NCI-H2029 treated with DMSO at 0.1 percent for 48 hours (cell line): ENCODE measurements at places on chromosomes 2 and 18.

DNA sequence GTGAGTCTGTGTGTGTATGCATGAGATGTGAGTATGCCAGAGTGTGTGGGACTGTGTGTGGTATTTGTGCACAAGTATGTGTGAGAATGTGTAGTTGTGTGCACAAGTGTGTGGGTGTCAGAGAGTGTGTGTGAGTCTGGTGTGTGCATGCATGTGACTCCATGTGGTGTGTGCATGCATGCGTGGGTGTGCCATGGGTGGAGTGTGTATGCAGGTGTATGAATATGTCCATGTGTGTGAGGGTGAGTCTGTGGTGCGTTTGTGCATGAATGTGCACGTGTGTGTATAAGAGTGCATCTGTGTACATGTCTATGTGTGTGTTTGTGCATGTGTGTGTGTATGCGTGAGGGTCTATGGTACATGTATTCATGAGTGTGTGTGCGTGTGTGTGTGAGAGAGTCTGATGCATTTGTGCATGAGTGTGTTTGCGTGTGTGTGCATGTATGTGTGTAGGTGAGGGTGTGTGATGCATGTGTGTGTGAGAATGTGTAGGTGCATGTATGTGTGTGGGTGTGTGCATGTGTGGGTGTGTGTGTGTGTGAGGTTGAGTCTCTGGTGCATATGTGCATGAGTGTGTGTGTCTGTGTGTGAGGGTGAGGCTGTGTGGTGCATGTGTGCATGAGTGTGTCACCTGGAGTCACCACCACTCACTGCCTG is 226.8 kb downstream of the LDLRAD4 start:
- DNase-seq: no peak

DNA sequence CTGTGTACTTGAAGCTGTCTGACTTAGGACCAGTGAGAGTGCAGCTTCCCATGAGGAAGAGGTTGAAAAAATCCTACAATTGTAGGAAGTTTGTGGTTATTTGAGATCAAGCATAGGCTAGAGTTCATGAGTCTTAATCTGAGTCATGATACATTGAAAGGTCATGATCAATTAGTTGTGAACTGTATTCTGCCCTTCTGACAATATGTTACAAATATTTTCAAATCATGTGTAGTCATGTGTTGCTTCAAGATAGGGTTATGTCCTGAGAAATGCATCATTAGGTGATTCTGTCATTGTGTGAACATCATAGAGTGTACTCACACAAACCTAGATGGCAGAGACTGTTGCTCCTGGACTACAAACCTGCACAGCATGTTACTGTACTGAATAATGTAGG is 68.4 kb upstream of the MFF start:
- no peak for DNase-seq

- DNase-seq: no peak
Measured at GRCh38 chr2:63736354-63736753, 105.3 kb upstream of the UGP2 start.

- no peak for DNase-seq
Measured at GRCh38 chr2:121519153-121519552, 11.5 kb upstream of the RNU4ATAC start.

GRCh38 chr2:23525137-23525765 is 140.3 kb downstream of the KLHL29 start:
- no peak for DNase-seq

DNA sequence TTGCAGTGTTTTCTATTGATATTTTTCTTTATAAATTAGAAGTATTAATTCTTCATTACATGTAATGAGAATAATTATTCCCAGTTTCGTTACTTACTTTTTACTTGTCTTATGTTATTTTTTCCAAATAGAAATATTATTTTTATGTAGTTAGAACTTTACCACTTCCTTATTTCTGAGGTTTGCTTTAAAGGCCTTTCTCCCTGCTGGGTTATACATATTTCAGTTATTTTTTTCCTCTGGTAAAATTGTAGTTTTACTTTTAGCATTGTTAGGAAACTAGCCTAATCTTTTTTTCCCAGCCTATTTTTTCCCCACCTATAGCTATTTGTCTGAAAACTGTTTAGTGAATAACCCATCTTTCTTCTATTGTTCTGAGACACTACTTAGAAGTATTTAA is 17.1 kb downstream of the RNF144A start:
- no peak for DNase-seq

DNA sequence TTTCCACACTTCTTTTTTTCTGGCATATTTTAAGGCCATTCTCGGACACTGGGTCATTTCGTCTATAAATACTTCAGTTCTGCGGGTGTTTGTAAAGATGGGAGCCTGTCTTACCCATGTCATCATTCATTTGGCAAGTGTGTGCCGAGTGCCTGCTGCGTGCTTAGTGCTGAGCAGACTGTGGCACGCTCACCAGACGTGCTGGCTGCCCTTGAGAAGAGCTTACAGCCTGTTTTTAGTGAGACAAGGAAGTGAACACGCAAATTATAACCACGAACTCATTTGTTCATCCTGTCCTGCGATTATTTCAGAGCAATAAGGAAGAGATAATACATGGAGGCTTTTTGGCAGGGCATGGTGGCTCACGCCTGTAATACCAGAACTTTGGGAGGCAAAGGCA is 10.4 kb upstream of the STON1 start:
- DNase-seq: no peak

DNA sequence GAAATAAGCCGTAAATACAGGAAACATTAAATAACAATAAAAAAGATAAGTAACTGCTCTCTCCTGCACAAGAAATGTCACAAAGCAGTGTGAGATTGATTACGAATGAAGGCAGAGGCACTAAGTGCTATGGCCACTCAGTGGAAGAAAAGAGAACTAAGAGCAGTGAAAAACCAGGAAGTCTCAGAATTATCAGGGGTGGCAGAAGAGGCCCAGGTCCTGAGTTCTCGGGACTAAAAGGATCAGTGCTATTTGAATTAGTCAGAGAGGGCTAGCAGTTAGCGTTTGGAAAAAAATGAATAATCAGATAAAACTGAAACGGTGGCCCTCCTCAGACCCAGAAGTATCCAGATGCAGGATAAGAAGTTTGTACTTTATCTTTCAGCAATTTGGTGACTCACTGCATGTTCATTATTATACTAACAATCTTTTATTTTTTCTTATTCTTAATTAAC is 367.1 kb downstream of the ZEB2 start:
- DNase-seq: no peak

DNA sequence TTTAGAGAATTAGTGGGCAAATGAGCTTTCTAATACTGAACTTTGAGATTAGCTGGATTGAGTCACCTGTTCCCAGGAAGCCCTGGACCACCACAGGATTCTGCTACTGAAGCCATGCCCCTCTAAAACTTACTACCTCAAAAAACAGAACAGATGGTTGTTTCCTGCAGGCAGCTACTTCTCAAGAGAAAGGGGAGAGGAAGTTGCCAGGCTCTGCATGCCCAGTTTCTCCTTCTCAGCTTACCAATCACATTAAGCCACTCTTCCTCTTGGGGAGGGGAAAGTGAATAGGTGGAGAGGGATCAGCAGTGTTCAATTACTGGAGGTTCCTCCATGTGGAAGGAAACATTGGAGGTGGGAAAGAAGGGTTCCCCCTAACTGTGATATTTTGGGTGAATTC is 24.9 kb upstream of the C1GALT1C1L start:
- no peak for DNase-seq

- no peak for DNase-seq
Measured at GRCh38 chr2:200797242-200797770, 14.4 kb upstream of the BZW1 start.

DNA sequence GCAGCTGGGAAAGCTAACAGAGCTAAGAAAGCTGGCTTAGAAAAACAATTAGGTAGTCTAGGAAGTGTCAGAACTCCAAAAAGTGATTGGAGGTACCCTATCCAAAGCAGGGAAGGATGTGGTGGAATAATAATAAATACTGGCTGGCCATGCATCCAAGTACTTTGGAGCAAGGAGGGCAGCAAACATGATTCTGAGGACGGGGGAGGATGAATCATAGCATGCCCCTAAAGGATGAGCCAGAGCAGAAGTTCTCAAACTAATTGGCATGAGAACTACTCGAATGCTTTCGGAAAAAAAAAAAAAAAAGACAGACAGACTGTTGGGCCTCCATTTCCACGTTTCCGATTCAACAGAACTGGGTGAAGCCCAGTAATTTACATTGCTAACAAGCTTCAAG is 2.4 kb downstream of the CWC22 start:
- no peak for DNase-seq

DNA sequence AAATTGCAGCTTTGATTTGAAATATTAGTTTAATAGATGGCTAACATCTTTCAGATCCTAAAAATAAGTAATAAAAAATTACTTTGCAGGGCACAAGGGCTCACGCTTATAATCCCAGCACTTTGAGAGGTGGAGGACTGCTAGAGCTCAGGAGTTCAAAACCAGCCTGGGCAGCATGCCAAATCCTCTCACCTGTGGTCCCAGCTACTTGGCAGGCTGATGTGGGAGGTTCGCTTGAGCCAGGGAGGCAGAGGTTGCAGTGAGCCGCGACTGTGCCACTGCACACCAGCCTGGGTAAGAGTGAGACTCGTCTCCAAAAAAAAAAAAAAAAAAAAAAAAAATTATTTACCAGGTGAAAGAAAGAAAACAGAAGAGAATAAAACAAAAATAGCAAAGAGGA is 449.8 kb downstream of the NRXN1 start:
- DNase-seq: peak; percentile 56

- no peak for DNase-seq
Measured at GRCh38 chr2:101219246-101219645, 33.4 kb upstream of the CNOT11 start.

GRCh38 chr2:216617159-216617815 is 15.9 kb upstream of the IGFBP2 start:
- DNase-seq: no peak

DNA sequence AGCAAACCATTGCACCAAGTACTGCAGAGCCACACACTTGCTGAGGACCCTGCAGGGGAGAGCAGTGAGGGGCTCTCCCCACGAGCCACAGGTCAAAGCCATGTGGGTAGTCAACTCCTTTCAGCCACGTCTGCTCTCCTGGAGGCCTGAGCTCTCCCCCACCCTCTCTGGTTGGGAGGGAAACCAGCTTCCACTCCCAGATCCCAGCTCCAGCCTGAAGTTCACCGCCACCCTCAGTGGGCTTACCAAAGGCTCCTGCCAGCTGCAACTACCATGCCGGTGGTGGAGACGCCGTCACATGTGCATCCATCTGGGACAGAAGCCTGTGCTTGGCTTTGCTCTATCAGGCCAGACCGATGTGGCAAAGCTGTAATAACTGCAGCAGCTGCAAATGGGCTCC is 521.5 kb upstream of the RAB6C start:
- DNase-seq: no peak

GRCh38 chr2:15560140-15560987 is 770 bp downstream of the NBAS start:
- no peak for DNase-seq

DNA sequence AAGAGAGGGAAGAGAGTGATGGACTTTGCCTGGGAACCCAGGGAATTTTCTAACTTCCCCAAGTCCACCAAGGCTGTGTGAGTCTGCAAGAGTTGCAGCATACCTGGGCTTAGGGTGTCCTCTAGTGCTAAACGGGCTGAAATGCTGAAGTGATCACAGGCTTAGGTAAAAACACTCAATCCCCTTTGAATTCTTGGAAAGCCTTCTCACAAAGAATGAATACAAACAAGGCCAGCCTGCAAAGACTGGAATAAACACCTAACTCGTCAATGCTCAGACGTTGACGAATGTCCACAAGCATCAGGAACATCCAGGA is 30.0 kb upstream of the BMP10 start:
- no peak for DNase-seq

- no peak for DNase-seq
Measured at GRCh38 chr18:23101861-23102432, 33.3 kb upstream of the CABLES1 start.

DNA sequence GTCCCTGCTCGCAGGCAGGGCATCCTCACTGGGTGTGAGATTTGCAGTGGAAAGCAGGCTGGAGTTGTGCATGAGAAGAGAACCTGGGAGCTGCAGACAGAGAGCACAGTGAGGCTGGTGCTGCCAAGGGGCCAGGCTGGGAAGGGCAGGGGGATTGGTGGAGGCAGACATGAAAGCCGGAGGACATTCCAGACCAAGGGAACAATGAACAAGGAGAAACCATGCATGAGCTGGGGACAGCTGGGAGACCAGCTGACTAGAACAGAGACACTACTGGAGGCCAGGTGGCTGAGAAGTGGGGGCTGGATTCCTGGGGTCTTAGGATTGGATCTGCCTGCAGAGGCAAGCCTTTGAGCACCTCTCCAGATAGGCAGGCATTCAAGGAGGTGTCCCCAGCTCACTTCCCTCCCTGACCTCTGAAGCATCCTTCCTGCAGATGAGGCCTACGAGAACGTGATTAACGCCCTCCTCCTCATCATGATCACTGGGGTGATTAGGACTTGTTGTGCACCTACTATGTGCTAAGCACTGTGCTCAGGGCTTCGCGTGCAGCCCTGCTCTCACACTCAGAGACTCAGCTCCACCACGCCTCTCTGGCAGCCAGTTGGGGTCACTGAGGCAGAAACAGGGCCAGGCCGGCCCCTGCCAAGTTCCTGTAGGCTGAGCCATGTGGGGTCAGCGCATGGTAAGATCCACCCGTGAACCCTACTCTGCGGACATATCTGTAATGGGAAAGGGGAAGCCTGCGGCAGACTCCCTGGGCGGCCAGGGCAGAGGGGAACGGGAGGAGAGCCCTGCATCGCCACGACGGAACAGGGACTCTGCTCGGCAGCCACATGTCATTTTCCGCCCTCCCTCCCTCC is 74.8 kb upstream of the SLC66A3 start:
- no peak for DNase-seq

DNA sequence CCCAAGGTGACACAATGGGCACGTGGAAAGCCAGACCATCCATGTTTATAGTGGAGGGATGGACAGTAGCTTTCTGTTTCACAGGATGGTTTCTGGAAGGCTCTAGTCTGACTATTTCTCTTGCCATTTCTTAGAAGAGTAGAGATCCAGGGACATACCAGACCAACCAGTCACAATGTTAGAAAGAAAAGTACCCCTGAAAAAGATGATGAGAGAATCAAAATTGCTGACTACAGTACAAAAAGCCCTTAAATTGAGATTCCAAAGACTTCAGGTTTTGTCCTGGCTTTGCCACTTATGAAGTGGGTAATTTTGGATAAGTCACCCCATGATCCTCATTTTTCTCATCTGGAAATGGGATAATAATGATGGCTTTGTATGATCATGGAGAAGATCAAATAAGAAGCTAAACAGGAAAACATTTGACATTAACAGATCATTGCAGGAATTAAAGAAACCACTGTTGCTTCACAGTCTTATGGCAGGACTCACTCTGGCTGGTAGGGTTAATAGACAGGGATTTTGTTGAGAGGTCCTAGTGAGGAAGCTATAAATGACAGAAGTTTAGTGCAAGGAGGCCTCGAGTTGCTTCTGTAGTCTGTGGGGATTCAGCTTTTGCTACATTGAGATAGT is 386.0 kb downstream of the IRS1 start:
- no peak for DNase-seq
